ENCODE measurements at places on chromosomes 4 and X.
A peak's percentile ranks its signal among the peaks of the same experiment; 100 is the strongest.

DNA sequence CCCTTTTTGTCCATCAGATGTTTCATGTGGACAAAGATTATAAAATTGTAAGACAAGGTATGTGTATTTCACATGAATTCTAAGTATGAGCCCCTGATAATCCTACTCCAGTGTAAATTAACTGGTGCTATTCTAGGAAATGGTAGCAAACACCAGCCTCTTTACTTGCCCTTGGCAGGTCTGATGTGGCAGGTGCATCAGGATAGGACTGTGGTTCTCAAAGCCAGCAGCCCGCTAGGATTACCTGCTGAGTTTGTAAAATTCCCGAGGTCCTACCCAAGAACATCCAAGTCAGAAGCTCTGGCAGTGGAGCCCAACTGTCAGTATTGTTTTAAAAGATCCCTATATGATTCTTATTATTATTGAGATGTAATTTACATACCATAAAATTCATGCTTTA, 174.0 kb upstream of the ANXA3 start:
- DNase-seq = no peak

- no peak for DNase-seq
Measured at GRCh38 chrX:11105080-11105479, 6.1 kb upstream of the HCCS start.

- no peak for DNase-seq
Measured at GRCh38 chr4:22661443-22661842, 31.3 kb upstream of the GBA3 start.

GRCh38 chr4:101306764-101307615, 40.3 kb downstream of the PPP3CA start:
- DNase-seq = no peak

- DNase-seq = no peak
Measured at GRCh38 chr4:113827285-113827684, 65.7 kb upstream of the CAMK2D start.

DNA sequence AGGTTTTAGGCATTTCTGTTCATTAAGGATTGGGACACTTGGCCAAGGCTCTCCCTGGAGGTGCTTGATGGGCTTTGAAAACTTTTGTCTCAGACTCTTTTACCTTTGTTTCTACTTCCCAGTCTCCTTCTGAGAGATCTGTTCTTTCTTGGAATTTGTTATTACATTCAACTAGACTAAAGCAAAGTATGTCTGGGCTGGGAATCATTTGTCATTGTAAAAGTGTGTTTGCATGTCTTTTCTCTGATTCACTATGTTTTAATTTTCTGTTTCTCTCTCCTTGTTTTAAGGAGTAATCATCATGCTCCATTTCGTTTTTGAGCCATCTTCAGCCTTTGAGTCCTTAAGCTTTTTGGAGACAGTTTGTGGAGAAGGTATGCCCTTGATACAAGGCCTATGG, 12.2 kb upstream of the PGRMC2 start:
- no peak for DNase-seq

DNA sequence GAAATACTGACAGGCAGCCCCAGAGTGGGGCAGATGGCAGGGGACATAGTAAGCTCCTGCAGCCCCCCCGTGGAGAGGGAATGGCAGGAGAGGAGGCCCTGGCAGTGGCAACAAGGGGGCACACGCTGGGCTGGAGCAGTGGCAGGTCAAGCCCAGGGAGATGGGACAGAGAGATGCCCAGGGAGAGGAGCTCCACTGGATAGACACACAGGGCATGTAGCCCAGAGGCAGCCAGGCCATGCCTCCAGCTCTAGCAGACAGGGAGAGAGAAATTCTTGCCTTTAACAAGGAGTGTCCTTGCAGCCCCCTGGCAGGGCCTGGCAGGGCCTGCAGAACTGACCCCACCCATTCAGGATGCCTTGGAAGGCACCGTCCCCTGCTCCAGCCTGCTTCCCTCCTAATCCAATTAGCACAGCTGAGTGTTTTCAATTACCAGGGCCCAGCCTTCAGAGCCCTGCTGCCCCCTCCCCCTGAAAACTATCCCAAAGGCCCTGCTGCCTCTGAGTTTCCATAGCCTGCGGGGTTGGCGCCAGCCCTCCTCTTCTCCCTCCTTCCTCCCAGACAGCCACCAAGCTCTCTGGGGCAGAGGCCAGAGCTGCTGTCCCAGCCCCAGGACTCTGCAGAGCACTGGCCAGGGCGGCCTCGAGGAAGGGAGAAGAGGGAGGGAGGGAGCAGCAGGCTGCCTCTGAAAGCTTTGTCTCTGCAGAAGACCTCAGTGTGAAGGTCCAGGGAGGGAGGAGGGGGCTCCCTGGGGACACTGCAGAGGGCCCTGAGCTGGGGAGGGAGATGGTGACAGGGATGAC, 12.5 kb downstream of the L1CAM start:
- DNase-seq = no peak

- DNase-seq = no peak
Measured at GRCh38 chrX:106007815-106008214, 30.7 kb downstream of the SERPINA7 start.

GRCh38 chr4:10366628-10367027, 90.6 kb downstream of the ZNF518B start:
- DNase-seq = no peak

GRCh38 chr4:153318696-153319320, 25.7 kb upstream of the MND1 start:
- peak; percentile 18 for DNase-seq

GRCh38 chr4:106495476-106495875, 126.9 kb upstream of the GIMD1 start:
- DNase-seq = no peak

GRCh38 chr4:14916554-14917297, 85.6 kb upstream of the CPEB2 start:
- peak; percentile 96 for DNase-seq

DNA sequence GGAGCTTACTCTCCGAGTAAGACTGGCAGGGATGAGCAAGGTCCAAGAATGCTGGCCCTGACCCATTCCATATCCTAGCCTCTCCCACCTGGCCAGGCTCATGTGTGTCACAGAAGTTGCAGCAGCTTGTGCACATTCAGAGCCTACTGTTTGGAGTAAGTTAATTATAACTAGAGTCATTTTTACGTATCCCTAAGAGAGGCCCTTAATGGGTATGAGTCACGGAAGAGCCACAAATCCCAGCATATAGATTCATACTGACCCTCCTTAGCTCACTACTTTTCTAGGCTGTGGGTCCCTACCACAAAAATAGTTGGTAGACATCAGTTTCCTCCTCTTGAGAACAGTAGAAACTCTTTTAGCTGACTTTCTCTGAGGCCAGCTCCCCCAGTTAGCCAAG, 118.3 kb upstream of the FRG1 start:
- DNase-seq = no peak

- DNase-seq = no peak
Measured at GRCh38 chr4:99636422-99636821, 21.2 kb downstream of the C4orf54 start.

DNA sequence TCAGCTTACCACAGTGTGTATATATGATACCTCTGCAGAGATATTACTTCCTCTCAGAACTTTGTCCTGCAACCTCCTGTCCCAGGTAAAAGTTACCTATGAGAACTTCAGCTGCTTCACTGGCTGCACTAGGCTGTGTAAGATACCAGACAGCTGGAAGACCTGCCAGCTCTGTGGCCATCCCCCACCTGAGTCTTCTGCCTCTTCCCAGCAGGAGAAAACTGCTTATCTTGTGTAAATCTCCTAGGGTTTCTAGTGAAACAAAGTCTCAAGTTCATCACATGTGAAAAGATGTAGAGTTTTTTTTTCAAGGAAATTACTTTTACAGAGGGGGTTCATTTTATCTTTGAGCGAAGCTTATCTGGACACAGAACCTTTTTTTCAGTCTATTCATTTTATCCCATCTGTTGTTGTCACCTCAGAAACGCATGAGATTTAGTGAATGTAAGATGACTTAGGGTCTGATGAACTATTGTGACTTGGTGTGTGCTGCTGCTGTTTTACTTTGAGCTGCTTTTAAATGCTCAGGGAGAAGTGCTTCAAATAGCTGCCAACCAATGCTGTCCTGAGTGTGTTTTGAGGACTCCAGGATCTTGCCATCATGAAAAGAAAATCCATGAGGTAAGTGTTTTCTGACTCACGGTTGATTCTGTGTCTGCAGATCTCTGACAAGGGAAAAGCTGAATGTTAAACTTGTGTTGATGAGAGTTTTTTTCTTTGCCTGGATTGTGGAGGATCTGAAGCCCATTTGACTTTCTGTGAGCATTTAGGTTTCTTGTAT, 187.8 kb downstream of the FRAS1 start:
- no peak for DNase-seq

- DNase-seq = no peak
Measured at GRCh38 chr4:39631700-39632079, 7.0 kb downstream of the SMIM14 start.

DNA sequence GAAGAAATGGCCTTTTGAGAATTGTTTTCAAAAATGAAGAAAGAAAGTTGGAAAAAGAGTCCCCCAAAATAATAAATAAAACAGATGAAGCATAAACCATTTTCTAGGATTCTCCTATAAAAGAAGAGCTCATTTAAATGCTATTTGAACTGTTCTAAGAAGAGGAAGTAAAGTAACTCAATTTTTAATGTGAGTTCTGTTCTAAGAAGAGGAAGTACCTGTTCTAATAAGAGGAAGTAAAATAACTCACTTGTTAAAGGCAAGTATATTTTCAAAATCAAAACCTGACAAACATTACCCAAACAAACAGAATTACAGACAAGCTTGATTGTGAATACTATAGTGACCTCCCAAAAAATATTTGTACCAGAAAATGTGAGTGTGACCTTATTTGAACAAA, 1326.3 kb downstream of the C4orf33 start:
- DNase-seq = no peak

DNA sequence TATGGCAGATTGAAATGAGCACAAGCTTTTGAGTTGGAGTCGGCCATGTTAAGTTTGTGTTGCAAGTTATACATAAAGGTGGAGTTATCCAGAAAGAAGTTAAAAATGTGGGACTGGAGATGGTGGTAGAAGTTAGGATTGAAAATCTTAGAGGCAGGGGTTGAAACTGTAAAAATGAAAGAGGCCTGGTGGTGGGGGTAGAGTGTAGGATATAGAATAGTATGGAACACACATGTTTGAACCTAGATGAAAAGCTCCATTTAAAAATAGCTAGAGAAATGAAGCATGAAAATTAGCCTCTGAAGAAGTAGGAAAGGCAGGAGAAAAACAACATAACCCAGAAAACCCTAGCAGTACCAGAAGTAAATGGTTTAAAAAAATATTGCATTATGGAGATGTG, 131.8 kb upstream of the ENPEP start:
- DNase-seq = no peak

- DNase-seq = no peak
Measured at GRCh38 chrX:9336456-9336855, 128.4 kb upstream of the TBL1X start.

DNA sequence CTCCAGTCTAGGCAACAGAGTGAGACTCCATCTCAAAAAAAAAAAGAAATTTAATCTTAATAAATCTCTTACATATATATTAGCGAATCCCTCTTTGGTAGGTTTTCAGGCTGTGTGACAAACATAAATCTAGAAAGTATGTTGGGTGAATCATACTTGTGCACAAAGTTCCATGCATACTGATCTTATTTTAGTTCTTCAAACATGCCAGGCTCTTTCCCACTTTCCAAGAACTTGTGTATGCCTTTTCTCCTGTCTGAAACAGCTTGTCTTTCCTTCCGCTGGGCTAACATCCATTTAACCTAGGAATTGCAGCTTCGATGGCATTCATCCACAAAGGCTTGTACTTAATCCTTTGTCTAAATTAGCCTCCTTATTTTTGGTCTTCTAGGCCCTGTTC, 156.6 kb upstream of the CASK start:
- DNase-seq = no peak

Measured in retinal pigment epithelial cell (primary cell).